ENCODE measurements at places on chromosomes 16 and 17.

GRCh38 chr16:73143576-73144422 is 95.9 kb upstream of the ZFHX3 start:
- DNase-seq = no peak

- DNase-seq = peak; percentile 27
These were observed 1.6 kb downstream of the BAHCC1 start for GRCh38 chr17:81396722-81397313.

- DNase-seq = peak; percentile 37
These were observed 744 bp upstream of the GGNBP2 start for GRCh38 chr17:36544044-36544306.

GRCh38 chr17:45091778-45092425 is 30.8 kb downstream of the NMT1 start:
- no peak for DNase-seq
